ENCODE measurements at places on chromosomes 13 and 19. TPM values are rescaled to one million over a fixed set of nuclear protein-coding genes. Genes with fewer than 3 reads are reported as not detected.

DNA sequence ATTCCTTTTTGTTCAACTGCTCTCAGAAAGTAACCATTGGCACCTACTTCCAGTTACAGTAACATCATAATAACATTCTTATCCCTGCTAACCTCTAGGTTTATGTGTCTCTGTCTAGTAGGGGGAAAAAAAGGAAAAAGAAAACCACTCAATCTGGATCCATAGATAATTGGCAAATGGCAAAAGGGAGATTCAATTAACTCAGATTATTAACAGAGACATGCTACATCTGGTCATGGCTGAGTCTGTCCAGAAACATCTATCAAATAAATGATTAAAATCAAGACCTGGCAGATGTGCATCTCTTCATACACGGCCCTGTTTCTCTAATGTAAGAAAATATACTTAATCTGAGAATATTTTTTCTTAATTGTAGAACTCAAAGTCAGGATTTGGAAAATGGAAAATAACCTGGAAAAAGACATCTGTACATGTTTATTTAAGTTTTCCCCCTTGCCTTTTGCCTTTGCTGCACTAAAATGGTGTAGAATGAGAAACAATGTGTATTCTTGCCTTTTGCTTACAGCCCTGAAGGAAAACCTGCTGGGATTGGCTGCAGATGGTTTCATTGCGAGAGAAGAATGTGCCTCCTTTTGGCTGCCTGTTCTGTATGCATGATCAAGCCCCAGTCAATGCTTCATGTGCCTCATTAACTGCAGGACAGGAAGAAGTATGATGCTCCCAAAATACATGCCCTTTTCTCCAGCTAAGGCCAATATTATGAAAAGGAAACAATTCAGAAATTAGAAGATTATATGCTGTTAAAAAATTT lies 921.6 kb upstream of the PCDH20 start:
- no peak for DNase-seq

The ANGPTL4 gene
- 4.1 TPM for total RNA-seq

DNA sequence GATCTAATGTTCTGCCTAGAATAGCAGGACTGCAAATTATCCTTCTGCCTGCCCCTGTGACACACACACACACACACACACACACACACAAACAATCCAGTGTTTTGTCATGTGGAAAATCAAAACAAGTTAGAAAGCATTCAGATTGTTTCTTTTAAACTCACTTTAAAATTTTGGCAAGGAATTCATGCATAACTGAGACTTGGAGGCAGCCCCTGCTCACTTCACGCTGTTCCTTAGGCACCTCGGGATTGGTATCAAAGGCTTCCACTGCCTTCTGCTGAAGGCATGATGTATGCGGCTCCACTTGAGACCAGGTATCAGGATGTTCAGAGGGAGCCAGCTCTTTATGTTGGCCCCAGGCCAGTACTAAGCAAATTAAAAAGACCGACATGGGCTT lies 158.7 kb downstream of the OXGR1 start:
- no peak for DNase-seq

GRCh38 chr13:41075034-41075433 lies 13.7 kb downstream of the WBP4 start:
- no peak for DNase-seq

- no peak for DNase-seq
Observed at GRCh38 chr19:8034178-8034525, 18.4 kb upstream of the CCL25 start.

The MISP3 gene
- total RNA-seq = 7.9 TPM

- peak; percentile 87 for DNase-seq
Observed at GRCh38 chr19:31214086-31214485, 135.2 kb downstream of the TSHZ3 start.

DNA sequence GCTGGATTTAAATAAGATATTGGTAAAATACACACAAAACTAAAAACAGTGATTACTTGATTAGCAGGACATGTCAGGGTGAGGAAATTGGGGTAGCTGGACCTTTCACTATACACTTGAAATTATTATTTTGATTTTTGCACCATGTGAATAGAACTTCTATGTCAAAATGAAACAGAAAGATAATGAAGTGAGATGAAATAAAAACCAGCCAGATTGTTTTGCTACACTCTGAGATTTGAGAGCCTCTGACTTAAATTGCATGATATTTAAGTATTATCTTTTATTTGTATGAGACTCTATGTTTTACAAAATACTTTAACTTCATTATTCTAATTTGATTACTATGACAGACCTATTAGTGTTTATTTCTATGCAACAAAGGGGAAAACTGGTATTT lies 819.6 kb upstream of the ATXN8OS start:
- no peak for DNase-seq

- DNase-seq = no peak
Observed at GRCh38 chr19:23867895-23868294, 46.8 kb upstream of the ZNF726 start.

- DNase-seq = no peak
Observed at GRCh38 chr19:33861950-33862349, 65.3 kb downstream of the KCTD15 start.

The KCNJ14 gene
- 0.32 TPM for total RNA-seq

The KIR3DL2 gene
- not detected for total RNA-seq

DNA sequence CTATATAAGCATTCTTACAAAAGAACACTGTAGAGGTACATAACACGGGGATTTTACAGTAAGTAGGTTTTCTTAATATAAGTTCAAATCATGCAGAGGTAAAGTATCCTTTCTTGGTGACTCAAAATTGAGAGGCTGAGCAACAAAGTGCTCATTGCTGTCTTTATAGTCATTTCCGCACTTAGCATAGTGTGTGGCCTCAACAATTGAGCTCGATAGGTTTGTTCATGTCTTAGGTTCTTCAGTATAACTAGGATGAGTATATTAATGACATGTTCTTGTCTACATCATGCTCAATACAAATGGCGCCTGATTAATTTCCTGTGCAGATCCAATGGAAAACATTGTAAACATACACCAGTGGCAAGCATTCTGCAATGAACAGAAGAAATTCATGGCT lies 1.4 kb downstream of the WDFY2 start:
- no peak for DNase-seq

DNA sequence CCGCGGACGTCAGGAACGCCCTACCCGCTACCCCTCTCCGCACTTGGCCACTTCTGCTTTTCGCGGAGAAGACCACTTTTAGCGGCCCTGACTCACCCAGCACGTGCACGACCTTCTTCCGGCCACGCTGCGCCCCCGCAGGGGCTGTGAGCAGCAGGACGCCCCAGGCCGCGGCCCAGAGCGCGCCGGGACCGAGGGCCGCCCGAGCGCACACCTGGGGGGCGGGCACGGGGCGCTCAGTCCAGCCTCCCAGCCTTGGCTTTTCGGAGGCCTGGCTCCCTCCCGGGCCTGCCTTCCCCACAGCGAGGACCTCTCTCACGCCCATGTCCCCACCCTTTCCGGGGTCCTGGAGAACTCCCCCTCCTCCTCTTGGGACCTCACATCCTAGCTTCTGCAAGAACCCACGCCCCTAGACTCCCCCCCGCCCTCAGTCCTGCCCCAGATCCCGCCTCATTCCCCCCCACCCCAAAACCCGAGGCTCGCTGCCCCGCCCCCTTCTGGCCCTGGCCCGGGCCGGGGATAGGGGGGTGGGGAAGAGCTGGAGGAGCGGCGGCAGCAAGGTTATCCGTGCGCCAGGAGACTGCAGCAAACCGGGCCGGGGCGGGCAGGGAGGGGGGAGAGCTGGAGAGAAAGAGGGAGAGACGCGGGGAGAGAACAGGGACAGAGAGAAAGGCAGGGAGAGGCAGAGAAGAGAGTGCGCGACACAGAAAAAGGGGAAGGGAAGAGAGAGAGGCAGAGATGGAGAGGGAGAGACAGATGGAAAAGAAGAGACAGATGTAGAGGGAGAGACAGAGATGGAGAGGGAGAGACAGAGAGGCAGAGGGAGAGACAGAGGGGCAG lies 11.5 kb downstream of the TM6SF2 start:
- DNase-seq = no peak

The IGFL2 gene
- total RNA-seq = not detected

DNA sequence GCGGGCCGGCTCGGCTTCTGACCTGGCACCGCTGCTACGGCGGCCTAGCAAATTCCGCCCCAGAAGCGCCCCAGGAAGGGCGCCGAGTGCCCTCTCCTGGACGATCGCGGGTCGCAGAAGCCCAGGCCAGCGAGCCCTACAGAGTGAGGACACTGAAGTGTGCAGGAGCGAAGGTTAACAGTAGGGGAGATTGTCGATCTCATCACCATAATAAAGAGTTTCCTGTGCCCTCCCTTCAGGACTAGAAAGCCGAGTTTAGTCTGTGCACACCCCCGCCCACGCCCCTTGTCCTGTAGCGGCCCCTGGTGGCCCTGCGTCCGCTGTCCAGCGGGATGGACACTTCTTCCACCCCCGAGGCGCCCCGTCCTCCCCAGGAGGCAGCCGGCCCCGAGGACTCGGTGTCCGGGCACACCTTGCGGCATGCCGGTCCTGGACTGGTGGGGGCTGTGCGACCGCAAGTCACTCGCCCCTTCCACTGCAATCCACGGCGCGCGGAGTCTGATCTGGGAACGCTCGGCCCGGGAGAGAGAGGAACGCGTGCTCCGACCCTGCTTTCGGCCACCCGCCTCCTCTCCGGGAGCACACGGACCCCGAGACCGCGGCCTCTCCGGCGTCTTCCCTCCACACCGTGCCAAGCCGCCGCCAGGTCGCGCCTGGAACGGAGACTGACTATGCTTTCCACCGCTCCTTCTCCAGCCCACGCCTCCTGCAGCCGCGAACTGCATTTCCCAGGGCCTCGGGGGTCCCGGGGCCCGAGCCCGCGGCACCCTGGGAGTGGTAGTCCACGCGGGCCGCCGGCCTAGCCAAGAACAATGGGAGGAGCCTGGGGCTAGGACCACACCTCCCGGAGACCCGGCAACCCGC lies 770 bp upstream of the KMT2B start:
- DNase-seq = peak; percentile 97

DNA sequence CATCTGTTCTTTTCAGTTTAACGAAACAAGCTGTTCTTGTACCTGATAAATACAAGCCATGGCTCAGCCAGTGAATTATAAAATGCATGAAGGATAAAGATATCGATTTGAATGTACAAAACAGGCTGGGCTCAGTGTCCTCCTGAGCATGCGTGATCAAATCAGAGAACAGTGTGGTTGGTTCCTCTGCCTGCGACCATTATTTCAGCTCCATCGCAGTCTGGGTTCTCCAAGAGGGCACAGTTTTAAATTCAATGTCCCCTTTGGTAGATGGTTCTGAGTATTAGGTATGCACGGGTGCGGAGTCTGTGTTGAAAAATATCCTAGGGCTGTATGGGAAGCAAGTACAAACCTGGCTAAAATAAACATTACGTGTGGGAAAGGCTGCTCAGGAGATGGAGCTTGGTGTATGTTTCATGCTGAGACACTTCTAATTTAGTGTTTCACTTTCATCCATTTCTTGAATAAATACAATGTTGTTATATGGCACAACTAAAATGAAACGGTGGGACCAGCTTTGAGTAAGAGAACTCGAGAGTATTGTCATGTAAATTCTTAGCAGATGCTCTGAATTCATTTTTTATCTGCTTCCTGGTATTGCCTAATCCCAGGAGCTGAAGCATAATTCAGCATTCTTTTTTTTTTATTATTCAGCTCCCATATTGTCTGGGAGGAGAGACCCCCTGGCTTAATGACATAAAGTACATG lies 458.7 kb downstream of the MYO16 start:
- DNase-seq = no peak
